SHP77 (cell line): ENCODE measurements at places on chromosomes 11 and 22.

GRCh38 chr11:12086271-12087074, 23.9 kb upstream of the MICAL2 start:
- no peak for DNase-seq

DNA sequence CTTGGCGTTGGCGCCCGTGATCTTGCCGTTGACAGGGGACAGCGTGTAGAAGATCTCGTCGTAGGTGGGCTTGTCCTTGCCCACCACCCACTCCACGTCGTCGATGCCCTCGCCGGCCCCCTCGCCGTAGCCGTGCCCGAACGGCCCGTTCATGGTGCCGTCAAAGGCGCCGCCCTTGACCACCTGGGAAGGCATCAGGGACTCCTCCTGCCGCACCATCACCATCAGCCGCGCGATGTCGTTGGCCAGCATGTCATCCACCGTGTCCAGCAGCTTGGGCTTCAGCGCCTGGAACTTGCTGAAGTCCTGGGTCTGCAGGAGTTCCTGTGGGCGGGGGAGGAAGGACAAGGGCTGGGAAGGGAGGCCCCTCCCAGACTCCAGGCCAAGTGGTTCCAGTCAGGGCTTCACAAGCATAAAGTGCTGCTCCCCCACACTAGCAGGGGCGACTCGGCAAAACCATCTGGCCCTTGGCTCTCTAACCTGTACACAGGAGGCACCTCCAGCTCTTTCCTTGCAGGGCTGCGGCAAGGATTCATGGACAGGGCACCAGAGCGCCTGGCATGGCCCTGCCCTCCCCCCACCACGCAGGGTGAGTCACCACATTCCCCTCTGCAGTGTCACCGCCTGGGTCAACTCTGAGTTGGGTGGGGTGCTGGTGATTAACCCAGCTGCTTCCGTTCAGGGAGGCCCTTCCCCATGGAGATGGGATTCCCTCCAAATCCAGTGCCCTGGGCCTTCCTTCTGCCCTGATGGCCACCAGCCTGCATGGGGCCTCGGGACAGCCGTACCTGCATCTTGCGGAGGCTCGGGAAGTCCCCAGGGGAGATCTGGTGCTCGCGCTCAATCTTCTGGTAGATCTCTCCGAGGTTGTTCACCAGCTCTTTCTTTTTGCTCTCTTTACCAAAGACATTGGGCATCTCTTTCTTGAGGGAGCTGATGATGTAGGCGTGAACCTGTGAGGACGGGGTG, 10.4 kb upstream of the CDC42BPG start:
- no peak for DNase-seq

GRCh38 chr11:126157326-126158030, 54.0 kb downstream of the RPUSD4 start:
- no peak for DNase-seq

DNA sequence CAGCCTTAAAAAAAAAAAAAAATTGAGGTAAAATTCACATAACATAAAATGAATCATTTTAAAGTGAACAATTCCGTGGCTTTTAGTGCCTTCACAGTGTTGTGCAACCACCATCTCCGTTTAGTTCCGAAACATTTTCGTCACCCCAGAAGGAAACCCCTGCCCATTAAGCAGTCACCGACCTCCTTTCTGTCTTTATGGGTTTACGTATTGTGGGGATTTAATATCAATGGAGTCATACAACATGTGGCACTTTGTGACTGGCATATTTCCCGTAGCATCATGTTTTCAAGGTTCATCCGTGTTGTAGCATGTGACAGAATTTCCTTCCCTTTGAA, 65.5 kb downstream of the BCR start:
- DNase-seq: no peak

DNA sequence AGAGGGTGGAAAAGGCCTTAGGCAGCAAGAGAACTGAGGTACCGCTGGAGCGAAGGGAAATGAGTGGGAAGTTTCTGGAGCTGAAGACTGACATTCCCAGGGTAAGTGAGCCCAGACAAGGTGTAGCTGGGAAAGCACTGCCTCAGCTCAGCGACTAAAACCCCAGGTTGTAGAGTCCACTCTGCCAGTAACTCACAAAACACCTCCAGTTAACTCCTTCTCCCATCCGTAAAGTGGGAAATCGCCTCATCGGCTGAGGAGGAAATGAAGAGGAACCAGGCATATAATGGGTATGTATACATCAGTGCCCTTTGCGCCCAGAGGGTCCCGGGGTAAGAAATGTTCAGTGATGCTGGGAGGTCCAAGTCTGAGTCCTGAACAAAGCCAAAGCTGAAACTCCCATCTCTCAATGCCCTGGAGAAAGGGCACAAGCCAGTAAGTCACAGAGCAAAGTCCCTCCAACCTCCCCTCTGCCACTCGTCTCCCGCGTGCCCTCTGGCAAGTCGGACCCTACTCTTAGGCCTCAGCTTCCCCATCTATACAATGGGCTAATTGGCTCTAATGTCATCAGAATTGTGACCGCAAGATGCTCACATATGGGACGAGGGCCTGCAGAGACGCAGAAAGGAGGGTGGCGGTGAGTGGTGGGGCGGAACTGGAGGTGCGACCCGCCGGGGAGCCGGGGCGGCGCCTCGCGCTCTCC, 588 bp downstream of the VPS37C start:
- no peak for DNase-seq

DNA sequence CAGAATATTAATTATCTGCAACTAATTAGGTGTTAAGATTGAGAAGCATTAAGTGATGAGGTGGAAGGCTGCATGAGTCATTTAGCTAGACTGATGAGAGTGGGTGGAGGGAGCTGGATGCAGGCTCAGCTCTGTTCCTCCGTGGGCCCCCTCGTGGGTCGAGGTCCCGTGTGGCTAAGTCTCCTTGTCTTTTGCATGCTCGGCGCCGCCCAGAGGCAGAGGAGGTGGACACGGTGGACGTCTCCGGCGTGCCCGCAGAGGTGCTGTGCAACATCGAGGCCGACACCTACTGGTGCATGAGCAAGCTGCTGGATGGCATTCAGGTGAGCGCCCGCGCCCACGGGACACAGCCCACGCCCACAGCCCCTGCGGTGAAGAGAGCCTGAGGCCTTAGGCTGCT, 211.6 kb downstream of the TBC1D22A start:
- no peak for DNase-seq

GRCh38 chr11:1763796-1764661, at the start of gene CTSD:
Gene CTSD (minus strand): TSS chr11:1763927. CDS start chr11:1763859, 68 bp downstream.
- DNase-seq: no peak

GRCh38 chr11:119339589-119340334, 921 bp downstream of the C1QTNF5 start:
- peak; percentile 40 for DNase-seq

DNA sequence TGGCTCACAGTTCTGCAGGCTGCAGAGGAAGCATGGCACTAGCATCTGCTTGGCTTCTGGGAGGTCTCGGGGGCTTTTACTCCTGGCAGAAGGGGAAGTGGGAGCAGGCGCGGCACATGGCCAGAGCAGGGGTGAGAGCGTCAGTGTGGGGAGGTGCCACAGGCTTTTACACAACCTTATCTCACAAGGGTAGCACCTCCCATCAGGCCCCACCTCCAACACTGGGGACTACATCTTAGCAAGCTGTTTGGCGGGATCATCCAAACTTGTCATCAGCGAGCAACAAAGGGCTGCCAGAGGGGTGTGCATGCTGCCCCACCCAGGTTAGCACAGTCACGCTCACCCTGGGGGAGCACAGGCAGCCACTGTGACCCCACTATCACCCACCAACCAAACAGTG, 18.9 kb upstream of the YPEL1 start:
- no peak for DNase-seq

DNA sequence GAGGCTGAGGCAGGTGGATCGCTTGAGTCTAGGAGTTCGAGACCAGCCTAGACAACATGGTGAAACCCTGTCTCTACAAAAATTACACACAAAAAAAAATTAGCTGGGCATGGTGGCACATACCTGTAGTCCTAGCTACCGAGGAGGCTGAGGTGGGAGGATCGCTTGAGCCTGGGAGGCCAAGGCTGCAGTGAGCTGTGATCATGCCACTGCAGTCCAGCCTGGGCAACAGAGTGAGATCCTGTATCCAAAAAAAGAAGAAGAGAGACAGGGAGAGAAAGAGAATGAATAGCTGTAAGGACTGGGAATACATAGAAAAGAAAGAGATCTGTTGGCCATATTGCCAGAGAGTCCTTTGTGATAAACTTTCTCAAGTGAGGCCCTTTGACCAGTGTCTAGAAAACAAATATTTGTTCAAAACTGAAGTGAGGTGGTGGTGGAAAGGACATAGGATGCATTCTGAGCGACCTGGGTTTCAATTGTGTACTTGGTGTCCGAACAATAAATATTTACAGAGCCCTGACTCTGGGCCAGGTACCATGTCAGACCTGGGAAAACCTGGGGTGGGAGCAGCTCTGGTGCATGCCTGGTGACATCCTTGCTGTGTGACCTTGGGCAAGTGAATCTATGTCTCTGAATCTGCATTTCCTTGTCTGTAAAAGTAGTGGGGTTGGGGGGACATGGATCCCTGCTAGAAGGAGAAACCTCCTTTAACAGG, 89.6 kb upstream of the CRYBB3 start:
- DNase-seq: no peak

- DNase-seq: no peak
Observed at GRCh38 chr11:37841016-37841415, 1243.0 kb upstream of the RAG2 start.

DNA sequence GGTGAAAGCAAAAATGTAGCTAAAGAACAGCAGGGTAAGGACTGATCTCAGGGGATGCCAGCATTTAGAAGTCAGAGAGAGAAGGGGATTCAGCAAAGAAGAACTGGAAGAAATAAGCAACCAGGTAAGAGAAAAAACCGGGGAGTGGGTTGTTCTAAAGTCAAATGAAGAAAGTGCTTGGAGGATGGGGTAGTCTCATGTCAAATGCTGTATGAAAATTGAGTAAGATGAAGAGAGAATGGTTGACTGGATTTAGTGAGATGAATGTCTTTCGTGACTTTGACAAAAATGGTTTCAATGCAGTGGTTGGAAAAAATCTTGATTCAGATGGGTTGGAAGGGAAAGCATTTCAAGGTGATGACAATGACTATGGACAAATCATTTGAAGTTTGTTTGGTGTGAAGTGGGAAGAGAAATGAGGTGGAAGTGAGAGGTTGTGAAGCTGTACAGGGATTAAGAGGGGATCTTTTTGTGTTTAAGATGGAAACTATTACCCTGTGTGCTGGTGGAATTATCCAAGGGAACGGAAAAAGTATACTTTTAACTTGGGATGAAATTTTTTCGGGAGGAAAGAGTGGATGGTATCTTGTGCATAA, 484.0 kb downstream of the ETS1 start:
- no peak for DNase-seq

DNA sequence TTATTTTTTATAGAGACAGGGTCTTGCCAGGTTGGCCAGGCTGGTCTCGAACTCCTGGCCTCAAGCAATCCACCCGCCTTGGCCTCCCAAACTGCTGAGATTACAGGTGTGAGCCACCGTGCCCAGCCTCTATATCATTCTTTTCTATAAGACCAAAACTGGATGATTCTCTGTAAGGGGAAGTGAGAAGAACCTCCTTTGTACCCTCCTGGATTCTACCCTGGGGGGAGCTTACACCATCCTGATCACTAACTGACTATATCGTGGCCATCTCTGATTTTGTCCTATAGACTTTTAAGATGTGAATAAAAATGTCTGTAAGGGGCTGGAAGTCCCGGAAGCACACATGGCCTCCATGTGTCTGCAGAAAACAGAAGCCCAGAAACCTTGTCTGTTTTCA, 9.1 kb downstream of the PIWIL4 start:
- DNase-seq: no peak

GRCh38 chr22:35102663-35103062, 36.7 kb downstream of the ISX start:
- DNase-seq: no peak

GRCh38 chr11:102467853-102468580, 15.5 kb upstream of the TMEM123 start:
- no peak for DNase-seq

- DNase-seq: no peak
Observed at GRCh38 chr11:132714859-132715440, 817.4 kb downstream of the OPCML start.

GRCh38 chr22:37241351-37242142, 2.5 kb downstream of the RAC2 start:
- no peak for DNase-seq

- peak; percentile 68 for DNase-seq
Observed at GRCh38 chr11:48005831-48006270, 25.5 kb downstream of the PTPRJ start.

DNA sequence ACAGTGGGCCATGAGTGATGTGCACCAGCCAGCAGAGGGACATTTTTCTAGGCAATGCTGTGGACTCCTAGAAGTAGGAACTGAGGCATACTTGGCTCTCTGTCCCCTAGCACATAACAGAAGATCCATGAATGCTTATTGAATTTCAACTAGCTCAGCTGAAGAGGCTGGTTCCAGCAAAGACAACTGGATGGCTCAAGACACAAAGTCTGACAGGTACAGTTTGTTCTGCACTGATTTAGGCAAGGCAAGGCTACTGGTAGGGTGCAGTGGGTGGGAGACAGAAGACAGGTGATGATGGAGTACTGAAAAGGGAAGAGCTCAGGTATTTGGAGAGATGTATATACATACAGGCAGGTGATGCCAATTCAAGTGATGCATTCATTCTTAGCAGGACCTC, 72.4 kb upstream of the USP47 start:
- no peak for DNase-seq

GRCh38 chr11:4482445-4482844, at the start of gene OR52K1:
Gene OR52K1 (plus strand): TSS chr11:4482646. CDS start chr11:4488901, 6,255 bp downstream.
- no peak for DNase-seq

- no peak for DNase-seq
Observed at GRCh38 chr11:66015936-66016792, 4.4 kb downstream of the CST6 start.

DNA sequence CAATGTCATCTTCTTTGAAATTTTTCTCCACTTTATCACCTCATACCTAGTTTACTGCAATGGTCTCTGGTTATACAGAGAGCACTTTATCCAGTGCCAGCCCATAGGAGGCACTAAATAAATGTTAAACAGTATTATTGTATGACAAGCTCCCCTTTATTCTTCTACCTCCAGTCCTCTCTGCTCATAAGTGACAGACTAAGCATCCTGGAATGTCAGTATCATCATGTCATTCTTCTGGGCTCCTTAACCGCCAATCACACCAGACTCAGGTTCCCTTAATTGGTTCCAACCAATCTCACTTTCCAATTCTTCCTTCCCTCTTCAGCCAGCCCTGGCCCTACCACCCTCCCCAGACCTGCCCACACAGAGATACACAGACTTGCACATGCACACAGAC, 93.1 kb downstream of the RPL27A start:
- no peak for DNase-seq

GRCh38 chr11:44819346-44819745, 92.6 kb downstream of the TSPAN18 start:
- DNase-seq: no peak
